ENCODE measurements at places on chromosomes 5 and 9. TPM values are rescaled to one million over a fixed set of nuclear protein-coding genes. Genes with fewer than 3 reads are reported as not detected.

DNA sequence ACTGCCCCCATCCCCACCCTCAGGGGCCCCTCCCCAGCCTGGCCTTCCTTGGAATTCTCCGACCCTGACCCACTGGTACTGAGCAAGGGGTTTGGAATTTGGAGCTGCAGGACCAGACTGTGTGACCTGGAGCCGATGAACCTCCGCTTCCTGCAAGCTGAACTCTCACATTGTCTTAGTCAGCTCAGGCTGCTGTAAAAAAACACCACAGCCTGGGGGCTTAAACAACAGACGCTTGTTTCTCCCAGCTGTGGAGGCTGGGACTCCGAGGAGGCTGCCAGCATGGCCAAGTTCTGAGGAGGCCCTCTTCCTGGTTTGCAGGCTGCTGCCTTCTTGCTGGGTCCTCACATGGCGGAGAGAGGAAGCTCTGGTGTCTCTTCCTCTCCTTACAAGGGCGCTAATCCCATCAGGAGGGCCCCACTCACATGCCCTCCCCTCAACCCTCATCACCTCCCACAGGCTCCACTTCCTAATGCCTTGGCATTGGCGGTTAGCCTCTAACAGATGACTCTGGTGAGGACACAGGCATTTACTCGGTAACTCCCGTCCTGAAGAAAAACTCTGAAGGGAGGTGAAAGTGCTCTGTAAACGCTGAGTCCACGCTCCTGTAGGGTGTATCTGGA lies 42.4 kb downstream of the C5orf15 start:
- H3K4me3 ChIP-seq, result no peak overlapping the region
- H3K4me1 ChIP-seq, result peaks cover 48% of the 10 kb centered on the region
- no peak overlapping the region for H3K27ac ChIP-seq
- no peak for DNase-seq

GRCh38 chr9:114364134-114365041 lies 23.4 kb downstream of the AKNA start:
- DNase-seq, result no peak
- H3K4me3 ChIP-seq, result peak overlapping the region; percentile 53

Gene RNF183
- not detected for total RNA-seq

GRCh38 chr9:133104718-133105460 lies 16.2 kb downstream of the RALGDS start:
- no peaks in the 10 kb centered on the region for H3K4me1 ChIP-seq
- no peak for DNase-seq
- H3K27ac ChIP-seq, result no peak overlapping the region
- peaks cover 19% of the 10 kb centered on the region for H3K36me3 ChIP-seq
- no peaks in the 10 kb centered on the region for H3K27me3 ChIP-seq

DNA sequence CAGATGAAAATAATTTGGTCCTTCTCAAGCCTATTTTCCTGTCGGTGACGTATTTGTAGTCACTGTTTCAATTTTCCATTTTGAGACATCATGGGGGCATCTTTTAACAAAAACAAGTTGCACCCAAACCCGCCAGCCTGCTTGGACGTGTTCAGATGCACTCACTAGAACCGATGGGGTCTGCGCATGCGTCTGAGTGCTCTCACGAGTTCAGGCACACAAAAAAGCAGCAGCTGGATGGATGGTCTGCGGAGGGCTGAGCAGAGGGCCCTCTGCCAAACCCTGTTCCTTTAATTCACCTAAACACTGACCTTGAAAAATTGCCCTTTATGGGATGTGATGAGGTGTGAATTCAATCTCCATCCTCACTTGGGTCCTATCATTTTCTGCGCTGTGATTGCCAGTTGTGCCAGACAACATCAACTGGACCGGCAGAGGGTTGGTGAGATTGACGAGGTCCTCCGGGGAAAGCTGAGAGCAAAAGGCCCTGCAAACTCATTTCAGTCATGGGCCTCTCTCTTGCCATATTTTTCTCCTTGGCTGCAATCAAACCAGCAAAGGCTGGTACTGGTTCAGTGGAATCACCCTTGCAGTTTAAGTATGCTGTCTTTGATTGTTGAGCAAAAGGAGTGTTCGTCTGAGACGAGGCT lies 251.9 kb downstream of the NFIB start:
- H3K36me3 ChIP-seq, result no peaks in the 10 kb centered on the region
- H3K4me1 ChIP-seq, result no peaks in the 10 kb centered on the region
- H3K27me3 ChIP-seq, result peaks cover 3% of the 10 kb centered on the region
- H3K27ac ChIP-seq, result no peak overlapping the region

GRCh38 chr5:169637549-169638121 lies 560 bp downstream of the DOCK2 start:
- peaks cover 42% of the 10 kb centered on the region for H3K36me3 ChIP-seq
- H3K4me1 ChIP-seq, result peaks cover 45% of the 10 kb centered on the region
- peak; percentile 78 for DNase-seq
- peak overlapping the region; percentile 94 for H3K4me3 ChIP-seq

GRCh38 chr9:2778816-2779215 lies 61.5 kb downstream of the KCNV2 start:
- H3K27me3 ChIP-seq, result no peaks in the 10 kb centered on the region
- peaks cover 98% of the 10 kb centered on the region for H3K36me3 ChIP-seq
- H3K4me3 ChIP-seq, result no peak overlapping the region
- no peak overlapping the region for H3K27ac ChIP-seq
- H3K4me1 ChIP-seq, result no peaks in the 10 kb centered on the region

Gene ZDHHC11
- 4.5 TPM for total RNA-seq

- no peak overlapping the region for H3K4me3 ChIP-seq
- no peaks in the 10 kb centered on the region for H3K27me3 ChIP-seq
Measured at GRCh38 chr5:140402258-140403074, 833 bp downstream of the ANKHD1 start.

All from activated naive CD8-positive, alpha-beta T cell treated with anti-CD3 and anti-CD28 coated beads for 36 hours (primary cell).